Cerebellar cortex (tissue), 1 donor: ENCODE measurements at places on chromosomes 2 and 18.
A peak's percentile ranks its signal among the peaks of the same experiment; 100 is the strongest.

GRCh38 chr18:74856928-74857327 lies 259.3 kb downstream of the ZNF407 start:
- DNase-seq, result no peak

- DNase-seq, result no peak
These were observed 39.7 kb downstream of the SH3RF3 start for GRCh38 chr2:109168716-109169115.

- DNase-seq, result no peak
These were observed 56.5 kb downstream of the TTC39C start for GRCh38 chr18:24071029-24071428.

DNA sequence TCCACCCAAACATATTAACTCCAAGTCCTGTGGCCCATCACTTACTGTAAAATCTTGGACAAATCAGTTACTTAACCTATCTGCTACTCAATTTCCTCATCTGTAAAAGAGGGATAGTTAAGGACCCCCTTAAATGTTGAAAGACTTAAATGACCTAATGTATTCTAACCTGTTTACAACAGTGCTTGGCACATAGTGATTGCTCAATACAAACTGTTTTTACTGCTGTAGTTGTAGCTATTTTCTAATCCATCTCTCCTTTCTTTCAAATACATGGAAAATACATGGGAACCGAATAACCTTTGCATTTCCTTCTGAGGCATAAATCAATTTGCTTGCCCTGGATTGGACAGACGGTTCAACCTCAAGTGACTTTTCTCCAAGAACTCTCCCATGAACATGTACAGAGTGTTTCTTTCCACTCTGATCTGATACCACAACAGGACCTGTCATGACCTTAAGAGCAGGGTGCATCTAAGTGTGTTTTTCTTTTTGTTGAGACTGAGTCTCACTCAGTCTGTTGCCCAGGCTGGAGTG lies 2.7 kb downstream of the LNPK start:
- DNase-seq, result no peak

- no peak for DNase-seq
These were observed 34.7 kb downstream of the RALB start for GRCh38 chr2:120287183-120288015.

GRCh38 chr2:30233271-30234009 lies 2.1 kb downstream of the LBH start:
- DNase-seq, result no peak

- peak; percentile 63 for DNase-seq
These were observed 15.0 kb downstream of the ELAC1 start for GRCh38 chr18:50982802-50983179.

DNA sequence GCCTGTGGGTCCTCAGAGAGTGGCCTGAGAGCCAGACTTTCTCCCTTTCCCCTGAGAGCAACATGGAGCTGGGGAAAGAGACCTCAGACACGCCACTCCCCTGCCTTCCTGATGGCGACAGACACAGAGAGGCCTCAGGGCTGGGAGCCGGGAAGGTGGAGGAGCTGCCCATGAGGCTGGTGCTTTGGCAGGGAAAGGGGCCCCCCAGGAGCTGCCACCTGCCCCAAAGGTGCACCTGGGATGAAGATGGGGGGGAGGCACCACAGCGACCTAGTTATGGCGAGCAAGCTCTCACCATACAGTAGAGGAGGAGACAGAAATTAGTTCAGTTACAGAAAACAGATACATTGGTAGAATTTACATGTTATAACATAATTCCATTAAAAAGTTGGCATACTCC lies 80.7 kb upstream of the PXDN start:
- peak; percentile 70 for DNase-seq

GRCh38 chr2:84652431-84652830 lies 136.1 kb downstream of the DNAH6 start:
- DNase-seq, result no peak

DNA sequence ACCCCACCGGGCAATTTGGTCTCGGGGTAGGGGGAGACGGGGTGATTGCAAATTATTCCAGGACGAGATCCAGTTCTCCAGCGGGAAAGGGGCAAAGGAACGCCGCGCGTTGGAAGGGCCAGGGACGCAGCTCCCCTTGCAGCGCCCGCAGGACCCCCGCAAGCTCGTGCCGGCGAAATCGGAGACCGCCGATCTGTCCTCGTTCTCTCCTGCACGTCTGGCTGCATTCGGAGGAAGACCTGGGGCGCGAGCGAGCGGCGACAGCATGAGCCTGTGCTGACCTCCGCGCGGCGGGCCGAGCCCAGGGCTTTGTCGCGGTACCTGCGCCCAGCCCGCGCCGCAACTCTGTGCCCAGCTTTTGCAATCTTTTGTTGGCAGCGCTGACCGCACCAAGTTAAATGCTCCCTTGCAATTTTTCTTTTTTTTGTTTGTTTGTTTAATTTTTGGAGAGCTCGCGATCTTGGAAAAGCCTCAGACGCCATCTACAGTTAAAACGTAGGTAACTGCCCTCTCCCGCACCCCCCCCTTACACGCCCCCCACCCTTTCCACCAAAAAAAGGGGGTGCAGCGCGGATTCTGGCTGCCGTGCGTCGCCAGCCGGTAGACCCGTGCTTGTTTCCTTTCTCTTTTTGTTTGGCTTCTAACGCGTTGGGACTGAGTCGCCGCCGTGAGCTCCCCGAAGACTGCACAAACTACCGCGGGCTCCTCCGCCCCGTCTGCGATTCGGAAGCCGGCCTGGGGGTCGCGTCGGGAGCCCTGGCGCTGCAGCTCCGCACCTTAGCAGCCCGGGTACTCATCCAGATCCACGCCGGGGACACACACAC lies 667 bp downstream of the TRIB2 start:
- DNase-seq, result peak; percentile 35

DNA sequence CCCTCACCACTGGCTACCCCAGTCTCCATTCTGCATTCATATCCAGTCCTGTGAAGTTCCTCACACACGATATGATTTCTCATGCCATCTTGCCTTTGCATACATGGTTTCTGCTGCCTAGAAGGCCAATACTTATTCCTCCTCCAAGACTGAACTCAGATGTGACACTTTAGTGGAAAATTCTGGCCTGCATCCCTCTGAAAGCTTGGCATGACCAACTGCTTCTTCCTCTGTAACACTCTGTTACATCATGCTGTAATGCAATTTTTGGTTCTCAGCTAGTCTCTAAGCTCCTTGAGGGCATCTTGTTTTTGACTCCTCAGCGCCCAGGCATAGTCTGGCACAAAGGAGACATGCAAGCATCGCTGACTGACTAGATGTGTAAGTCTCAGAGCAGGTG lies 12.6 kb downstream of the FAM161A start:
- DNase-seq, result no peak
